Stimulated activated CD8-positive, alpha-beta memory T cell treated with anti-CD3 and anti-CD28 coated beads, Interleukin-7, amount 100 ng/mL, for 1 hour (primary cell): ENCODE measurements at places on chromosomes 3 and 15.

- no peak for DNase-seq
These were observed 129.2 kb upstream of the PLXND1 start for GRCh38 chr3:129735638-129736037.

- no peak for DNase-seq
These were observed 14.4 kb upstream of the STARD5 start for GRCh38 chr15:81338170-81339007.

DNA sequence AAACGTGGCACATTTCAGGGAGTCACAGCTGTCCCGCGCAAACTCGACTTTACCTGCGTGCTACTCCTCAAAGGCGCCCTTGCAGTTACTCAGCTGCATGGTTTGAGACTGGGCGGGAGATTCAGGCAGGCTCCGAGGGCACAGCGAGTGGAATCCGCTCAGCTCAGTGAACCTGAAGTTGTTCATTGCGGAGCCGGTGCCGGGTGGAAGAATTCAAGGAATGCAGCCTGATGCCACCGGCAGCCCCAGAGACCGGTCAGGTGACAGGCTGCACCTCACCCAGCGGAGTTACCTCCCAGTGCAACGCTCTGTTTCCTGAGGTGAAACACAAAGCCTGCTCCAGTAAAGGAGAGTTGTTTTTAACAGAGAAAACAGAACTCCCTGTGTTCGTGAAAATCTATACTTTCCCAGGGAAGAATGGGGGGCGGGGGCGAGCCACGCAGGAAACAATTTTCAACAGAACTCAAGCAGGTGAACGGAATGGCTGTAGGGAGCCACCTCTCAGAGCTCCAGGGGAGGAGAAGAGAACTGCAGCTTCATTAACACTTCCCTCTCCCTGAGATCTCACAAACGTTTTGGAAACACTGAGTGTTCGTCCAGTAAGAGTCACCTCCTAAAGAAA is 3.8 kb downstream of the VEPH1 start:
- no peak for DNase-seq

DNA sequence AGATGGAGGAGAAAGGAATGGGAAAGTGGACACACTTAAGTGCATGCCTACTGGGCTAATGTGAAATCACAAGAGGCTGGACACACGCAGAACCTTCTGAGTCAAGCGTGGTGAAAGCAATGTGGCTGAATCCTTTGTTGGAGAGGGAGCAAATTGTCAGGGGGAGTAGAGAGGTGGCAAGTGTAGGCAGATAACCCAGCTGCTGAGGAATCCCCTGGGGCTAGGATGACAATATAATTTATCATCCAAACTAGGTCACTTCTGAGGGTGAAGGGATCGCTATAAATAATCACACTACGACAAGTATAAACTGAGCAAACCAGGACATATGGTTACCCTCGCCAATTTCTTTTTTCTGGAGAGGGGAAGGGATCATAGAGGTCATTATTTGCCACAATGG is 28.7 kb downstream of the TAMM41 start:
- DNase-seq, result no peak

DNA sequence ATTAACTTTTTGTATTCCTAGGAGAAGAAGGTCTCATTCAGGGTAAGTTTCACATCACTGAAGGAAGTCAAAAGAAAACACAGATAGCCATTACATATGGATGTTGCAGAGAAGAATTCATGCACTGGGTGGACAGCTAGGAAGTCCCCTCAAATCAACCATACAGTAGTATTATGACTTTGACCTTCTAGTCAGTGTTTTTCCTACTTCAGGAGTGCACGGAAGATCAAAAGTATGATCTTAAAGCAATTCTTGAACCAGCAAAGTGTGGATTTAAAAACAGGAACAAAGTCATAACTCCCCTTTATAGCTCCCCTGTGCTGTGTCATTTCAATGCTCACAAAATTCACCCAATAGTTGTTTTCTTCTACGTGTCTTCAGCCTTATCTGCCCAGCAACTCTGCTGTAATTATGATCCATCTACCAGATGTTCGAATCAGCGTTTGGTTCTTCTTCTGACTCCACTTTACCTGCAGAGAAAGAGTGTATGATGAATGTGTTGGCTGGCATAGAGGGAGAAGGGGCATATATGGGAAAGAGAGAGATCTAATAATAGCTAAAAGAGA is 118.1 kb upstream of the MEIS2 start:
- DNase-seq, result no peak

DNA sequence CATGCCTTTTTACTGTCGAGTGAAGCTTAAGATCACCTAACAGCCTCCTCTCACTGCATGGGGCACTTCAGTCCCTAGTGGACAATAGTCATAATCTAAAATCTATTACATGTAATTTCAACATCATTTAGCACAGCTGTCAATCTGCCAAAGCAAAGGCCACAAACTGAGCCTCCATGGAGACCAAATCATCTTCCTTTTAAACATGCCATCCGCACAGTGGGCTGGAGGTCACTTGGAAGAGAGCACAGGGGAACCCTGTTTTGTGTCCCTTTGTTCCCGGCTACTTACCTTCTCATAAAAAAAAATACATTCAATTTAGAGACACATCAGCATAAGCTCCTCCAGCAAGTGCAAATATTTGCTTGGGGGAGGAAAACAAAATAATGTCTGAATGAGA is 167.3 kb downstream of the SQOR start:
- DNase-seq, result no peak

DNA sequence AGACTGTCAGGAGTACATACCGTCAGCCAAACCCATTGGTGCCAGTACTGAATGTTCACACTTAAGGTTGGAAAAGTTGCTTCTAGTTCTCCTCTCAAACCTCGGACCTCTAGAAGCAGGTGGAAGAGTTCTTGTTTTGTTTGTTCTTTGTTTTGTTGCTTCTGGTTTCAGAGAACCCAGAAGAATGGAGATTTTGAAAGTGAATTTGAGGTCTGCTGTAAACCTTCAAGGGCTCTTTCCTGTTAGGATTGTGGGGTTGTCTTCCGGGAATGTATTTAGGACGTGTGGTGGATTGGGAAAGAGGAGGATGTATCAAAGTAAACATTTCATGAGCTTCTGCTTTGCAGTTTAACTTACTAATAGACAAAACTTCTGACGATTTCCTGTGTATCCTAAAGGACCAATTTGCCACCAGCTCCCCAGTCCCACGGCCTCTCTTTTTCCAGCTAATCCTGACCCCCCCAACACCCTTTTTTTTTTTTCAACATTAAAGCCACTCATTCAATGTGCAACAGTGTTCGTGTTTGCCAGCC is 50.3 kb downstream of the FILIP1L start:
- no peak for DNase-seq

- DNase-seq, result no peak
These were observed 11.0 kb downstream of the LYSMD2 start for GRCh38 chr15:51726302-51727073.

GRCh38 chr3:134002306-134002705 is 27.4 kb downstream of the SLCO2A1 start:
- no peak for DNase-seq
